Astrocyte of the hippocampus (primary cell): ENCODE measurements at places on chromosomes 11 and 22.

GRCh38 chr11:116544721-116545120 lies 228.1 kb downstream of the BUD13 start:
- no peak for DNase-seq

GRCh38 chr11:10941871-10942270 lies 84.0 kb upstream of the ZBED5 start:
- DNase-seq = no peak

GRCh38 chr22:43978558-43978957 lies 23.3 kb downstream of the SAMM50 start:
- no peak for DNase-seq

- DNase-seq = no peak
Observed at GRCh38 chr11:132588366-132588765, 943.9 kb downstream of the OPCML start.

DNA sequence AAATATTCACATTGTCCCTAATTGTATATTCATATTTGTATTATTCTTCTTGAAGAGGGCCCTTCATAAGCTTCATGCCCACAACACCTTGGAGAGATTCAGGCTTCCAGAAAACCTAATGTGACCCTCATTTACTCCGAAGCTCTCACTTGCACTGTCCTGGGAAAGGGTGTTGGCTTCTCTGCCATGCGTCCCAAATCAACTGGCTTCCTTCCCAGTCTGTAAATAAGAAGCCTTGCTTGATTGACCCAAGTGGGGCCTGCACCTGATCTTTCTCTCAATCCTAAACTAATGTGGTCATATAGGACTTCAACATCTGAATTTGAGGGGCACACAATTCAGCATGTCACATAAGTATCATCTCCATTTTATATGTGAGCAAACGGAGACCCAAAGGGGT lies 40.5 kb upstream of the ZBTB16 start:
- DNase-seq = no peak

DNA sequence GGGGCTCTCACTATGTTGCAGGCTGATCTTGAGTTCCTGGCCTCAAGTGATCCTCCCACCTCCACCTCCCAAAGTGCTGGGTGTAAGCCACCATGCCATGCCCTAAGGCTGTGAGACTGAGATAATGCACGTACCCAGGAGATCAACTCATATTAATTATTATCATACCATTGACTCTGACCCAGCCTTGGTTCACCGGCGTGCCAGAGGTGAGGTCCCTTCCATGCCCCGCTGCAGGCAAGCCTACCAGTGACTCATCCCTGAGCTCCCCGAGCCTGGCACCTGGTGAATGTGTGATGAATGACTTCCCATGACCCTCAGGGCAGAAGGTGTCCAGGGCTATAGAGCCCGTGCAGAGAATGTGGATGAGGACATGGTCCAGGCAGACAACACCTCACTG lies 12.1 kb downstream of the GAL3ST1 start:
- no peak for DNase-seq

DNA sequence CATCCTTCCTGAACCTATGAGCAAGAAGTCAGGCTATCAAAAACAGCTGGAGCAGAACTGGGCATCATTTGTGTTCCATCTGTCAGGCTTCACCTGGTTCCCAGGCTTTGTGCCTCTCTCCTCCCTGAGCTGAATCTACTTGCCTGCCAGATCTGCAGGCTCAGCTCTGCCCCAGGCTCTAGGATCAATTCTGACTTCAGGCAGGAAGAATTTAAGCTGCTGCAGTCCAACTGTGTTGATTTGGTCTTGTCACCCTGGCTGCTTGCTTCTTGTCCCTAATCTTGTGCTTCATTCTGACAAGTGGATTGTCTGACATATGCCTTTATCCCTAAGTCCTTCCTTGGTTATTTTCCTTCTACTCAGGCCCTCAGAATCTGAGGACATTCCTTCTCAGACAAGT lies 31.6 kb upstream of the CADM1 start:
- no peak for DNase-seq

DNA sequence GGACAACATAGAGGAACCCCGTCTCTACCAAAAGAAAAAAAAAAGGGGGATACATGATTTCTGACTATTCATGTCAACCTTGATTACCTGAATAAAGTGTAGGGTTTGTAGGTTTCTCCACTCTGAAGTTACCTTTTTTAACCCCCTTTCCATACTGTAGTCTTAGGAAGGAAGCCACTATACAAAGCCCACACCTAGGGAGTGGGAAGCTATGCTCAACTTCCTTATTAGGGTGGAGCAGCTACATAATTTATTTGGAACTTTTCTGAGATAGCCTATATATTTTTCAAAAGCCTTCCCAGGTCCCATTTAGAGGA lies 582 bp upstream of the ATP6V1E1 start:
- DNase-seq = no peak

DNA sequence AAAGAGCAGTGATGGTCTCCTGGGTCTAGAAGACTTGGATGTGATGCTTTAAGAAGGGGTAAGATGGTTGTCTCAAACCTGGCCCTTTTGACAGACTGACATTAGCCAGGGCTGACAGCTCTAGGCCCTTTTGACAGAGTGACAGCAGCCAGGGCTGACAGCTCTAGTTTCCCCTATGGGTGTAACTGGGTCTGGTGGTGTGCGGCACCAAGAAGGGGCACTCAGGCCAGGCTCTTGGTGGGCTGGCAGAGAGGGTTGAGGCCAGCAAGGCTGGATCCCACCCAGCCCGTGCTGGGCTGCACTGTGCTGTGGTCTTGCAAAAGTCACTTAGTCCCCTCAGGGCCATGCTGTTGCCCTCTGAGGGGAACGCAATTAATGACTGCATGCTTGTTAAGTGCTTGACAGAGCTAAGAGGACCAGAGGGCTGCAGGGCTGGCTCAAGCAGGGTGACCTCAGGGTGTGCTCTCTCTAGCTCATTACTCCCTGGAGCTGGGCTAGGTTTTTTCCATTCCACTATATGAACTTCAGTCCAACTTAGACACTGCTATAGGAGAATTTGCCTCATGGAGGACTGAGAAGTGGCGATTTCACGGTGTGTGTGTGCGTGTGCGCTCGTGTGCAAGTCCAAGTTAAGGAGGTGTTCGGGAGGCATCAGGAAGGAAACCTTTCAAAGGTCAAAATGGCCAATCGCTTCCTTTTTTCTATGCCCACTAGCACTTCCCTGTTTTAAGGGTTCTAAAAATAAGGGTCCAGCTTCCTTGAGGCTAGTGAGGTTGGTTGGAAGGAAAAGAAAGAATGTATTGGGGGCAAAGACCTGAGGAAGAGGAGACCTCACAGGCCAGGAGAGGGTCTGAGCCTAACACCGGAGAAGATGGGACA lies 4.4 kb downstream of the UBASH3B start:
- DNase-seq = no peak

DNA sequence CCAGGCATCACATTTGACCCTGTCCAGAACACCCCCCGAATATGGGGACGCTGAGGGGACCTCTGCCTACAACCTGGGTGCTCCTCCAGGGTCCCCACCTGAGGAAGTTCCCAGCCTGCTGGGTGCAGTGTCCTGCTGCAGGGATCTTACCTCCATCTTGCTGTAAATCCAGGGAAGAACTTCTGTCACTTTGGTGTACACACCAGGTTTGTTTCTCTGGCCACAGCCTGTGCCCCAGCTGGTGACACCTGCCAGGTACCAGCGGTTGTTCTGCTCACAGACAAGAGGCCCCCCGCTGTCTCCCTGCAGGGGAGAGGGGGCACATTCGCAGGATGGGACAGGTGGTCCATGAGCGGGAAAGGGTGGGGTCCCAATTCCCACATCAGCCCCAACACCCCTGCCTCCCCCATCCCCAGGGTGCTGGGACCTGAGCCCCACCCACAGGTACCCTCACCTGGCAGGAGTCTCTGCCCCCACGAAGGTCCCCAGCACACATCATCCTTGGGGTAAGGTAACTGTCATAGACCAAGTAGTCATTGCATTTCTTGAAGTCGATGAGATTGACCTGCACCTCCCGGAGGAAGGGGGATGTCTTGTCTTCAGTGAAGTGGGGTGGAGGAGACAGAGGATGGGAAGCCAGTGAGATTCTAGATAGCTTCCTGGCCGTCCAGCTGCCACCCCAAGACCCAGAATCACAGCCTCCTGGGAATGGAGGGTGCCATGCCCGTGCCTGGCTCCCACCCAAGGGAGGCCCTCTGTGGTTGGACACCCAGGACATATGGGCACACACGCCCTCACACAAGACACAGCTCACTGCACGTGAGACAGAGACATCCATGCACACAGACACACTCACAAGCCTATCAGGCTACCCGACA lies 25.5 kb downstream of the TMPRSS13 start:
- no peak for DNase-seq

- peak; percentile 62 for DNase-seq
Observed at GRCh38 chr11:88411265-88411664, 73.7 kb upstream of the CTSC start.

DNA sequence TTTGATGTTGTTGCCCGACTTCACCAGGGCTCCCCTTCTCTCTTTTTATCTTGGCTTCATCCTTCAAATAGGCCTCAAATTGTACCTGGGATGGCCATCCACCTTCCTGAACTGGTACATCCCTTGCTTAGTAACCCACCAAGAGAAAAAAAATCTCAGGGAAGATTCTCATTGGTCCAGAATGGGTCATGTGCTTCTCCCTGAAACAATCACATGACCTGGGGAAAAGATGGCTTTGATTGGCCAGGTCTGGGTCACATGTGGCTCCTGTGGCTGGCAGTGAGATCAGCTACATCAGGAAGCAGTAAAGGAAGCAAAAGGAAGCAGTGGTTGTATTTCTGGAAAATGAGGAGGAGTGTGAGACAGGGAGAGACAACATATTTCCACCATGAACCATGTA lies 540.2 kb downstream of the MIAT start:
- no peak for DNase-seq

GRCh38 chr22:19098157-19098556 lies 24.1 kb downstream of the DGCR2 start:
- no peak for DNase-seq

DNA sequence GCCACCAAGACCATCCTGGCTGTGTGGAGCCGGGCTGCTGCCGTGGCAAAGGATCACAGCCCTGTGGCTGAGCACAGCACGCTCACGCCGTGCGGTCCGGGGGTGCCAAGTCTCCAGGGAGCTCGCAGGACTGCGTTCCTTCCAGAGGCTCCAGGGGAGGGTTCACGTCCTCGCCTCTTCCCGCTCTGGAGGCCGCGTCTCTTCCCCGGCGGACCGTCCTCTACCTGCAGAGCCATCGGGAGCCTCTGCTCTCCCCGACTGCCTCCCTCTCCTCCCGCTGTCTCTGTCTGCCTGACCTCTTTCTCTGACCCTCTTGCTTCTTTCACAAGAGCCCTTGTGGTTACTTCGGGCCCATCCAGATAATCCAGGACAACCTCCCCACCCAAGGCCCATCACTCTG lies 11.4 kb upstream of the MUC5AC start:
- DNase-seq = no peak

DNA sequence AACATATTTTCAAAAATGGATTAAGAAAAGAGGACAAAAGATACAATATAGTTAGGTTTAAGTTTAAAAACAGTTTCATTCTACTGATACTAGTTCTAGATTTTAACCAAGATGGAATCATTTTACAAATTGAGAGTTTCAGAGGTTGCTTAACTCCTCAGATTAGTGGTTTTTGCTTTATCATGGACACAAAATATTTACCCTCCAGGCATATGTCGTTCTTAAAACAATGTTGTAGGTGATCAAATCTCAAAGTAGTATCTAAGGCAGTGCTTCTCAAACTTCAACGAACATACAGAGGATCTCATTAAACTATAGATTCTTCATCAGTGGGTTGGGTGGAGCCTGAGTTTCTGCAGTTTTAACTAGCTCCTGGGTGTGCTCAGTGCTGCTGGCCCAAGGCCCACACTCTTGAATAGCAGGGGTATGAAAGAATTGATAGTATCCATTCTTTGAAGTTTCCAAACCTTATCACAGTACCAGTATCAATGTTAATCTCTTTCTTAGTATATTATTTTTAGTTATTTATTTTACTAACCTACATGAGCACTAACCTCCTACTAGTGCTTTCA lies 48.0 kb downstream of the YAP1 start:
- no peak for DNase-seq

DNA sequence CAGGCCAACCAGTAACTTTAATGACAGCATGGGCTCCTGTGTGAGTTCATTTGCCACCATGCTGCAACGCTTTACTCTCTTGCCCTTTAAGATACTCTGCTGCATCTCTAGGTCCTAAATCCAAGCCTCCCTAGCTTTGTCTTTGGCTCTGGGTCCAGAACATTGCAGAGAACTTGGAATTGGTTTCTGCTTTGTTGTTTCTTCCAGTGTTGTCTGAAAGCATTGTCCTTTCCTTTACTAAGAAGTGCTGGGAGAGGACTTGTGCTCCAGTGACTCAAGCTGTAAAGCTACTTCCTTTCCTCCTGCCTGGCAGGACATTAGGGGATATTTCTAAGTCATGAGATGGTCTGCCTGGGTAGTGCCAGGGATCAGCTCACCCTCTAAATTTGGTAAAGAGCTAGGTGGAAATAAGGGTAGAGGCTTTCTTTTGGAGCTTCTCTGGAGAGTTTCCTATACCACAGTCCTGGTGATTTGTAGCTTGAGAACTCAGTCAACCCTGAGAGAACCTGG lies 202.5 kb upstream of the CADM1 start:
- DNase-seq = peak; percentile 37

DNA sequence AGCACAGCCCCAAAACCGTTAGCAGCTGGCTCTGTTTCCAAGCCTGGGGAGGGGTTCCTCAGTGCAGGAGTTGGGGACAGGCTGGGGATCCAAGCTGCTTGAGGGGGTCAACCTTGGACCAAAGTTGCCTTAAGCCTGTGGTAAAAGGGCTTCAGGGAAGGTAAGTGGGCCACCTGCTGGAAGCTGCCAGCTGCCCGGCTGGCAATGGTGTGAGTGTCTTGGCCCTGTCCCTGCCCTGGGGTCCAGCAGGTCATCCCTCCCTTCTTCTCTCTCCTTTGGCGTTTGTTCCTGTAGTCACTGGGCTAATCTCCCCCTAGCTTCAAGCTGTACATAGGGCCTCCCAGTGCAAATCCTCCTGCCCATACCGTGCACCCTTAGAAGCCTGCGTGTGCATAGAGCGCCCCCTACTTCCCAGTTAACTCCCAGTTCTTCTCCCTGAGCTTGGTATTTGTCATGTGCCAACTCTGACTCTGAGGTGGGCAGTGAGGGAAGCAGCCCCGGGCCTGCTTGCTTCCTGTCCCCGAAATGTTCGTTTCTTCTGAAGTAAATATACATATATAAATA lies 4.4 kb downstream of the TMEM258 start:
- DNase-seq = peak; percentile 75
